Mesendoderm (in vitro differentiated cells): ENCODE measurements at places on chromosomes 16 and 17.

DNA sequence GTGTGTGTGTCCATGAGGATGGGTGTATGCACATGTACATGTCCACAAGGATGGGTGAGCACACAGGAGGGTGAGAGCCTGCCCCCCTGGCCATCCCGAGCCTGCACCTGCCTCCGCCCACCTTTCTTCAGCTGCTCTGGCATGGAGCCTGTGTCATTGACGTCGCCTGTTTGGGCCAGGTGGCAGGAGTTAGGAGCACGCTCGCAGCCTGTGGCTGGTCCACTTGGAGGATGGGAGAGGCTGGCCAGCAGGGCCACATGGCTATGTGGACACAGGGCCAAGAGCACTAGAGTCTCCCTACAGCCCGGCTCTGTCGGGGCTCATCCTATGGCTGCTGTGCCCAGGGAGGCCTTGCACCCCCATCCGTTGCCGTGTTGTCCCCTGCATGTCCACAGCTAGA, 21.4 kb downstream of the BAHCC1 start:
- no peak for DNase-seq
- no peaks in the 10 kb centered on the region for H3K27me3 ChIP-seq
- no peaks in the 10 kb centered on the region for H3K36me3 ChIP-seq
- no peak overlapping the region for H3K27ac ChIP-seq

DNA sequence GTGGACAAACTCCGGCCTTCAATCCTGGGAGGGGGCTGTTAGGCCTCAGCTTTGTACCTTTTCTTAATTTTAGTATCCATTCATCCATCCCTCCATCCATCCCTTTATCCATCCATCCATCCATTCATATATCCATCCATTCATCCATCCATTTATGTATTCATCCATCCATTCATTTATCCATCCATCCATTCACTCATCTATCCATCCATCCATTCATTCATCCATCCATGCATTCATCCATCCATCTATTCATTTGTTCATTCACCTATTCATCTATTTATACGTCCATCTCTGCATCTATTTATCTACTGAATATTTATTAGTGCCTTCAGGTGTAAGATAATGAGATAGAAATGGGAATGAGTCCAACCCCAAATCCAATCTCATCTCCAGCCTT, 26.0 kb upstream of the MMP2 start:
- no peak for DNase-seq
- H3K4me1 ChIP-seq: no peaks in the 10 kb centered on the region
- H3K4me3 ChIP-seq: no peak overlapping the region
- H3K36me3 ChIP-seq: no peaks in the 10 kb centered on the region
- no peaks in the 10 kb centered on the region for H3K27me3 ChIP-seq

GRCh38 chr17:79053251-79053925, 21.2 kb upstream of the ENGASE start:
- no peak overlapping the region for H3K4me3 ChIP-seq
- H3K27ac ChIP-seq: no peak overlapping the region
- no peaks in the 10 kb centered on the region for H3K27me3 ChIP-seq

DNA sequence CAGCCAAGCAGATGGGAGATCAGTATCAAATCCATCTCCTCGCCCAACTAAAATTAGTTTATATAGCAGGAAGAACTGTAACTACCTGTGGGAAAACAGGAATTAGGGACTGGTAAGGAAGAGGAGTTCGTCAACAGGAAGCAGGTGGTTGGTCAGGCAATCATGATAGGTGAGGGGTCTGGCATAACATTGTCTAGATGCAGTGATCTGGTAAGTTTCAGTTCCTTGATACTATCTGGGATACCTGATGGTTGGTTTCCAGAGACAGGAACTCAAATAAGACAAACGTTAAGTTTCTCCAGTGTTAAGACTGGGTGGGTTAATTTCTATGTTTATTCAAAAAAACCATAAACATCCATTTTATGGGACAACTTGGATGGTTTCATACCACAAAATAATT, 53.8 kb downstream of the CEP112 start:
- H3K4me3 ChIP-seq: no peak overlapping the region
- no peaks in the 10 kb centered on the region for H3K27me3 ChIP-seq
- DNase-seq: no peak
- no peak overlapping the region for H3K27ac ChIP-seq

GRCh38 chr16:64225696-64226095, 896.2 kb downstream of the CDH11 start:
- H3K4me3 ChIP-seq: no peak overlapping the region
- H3K27me3 ChIP-seq: no peaks in the 10 kb centered on the region
- H3K27ac ChIP-seq: no peak overlapping the region
- DNase-seq: no peak
- H3K36me3 ChIP-seq: no peaks in the 10 kb centered on the region
- no peaks in the 10 kb centered on the region for H3K4me1 ChIP-seq

GRCh38 chr16:356741-357140, 4.2 kb upstream of the AXIN1 start:
- H3K36me3 ChIP-seq: no peaks in the 10 kb centered on the region
- H3K4me3 ChIP-seq: no peak overlapping the region
- no peak for DNase-seq
- H3K27ac ChIP-seq: no peak overlapping the region
- no peaks in the 10 kb centered on the region for H3K4me1 ChIP-seq

DNA sequence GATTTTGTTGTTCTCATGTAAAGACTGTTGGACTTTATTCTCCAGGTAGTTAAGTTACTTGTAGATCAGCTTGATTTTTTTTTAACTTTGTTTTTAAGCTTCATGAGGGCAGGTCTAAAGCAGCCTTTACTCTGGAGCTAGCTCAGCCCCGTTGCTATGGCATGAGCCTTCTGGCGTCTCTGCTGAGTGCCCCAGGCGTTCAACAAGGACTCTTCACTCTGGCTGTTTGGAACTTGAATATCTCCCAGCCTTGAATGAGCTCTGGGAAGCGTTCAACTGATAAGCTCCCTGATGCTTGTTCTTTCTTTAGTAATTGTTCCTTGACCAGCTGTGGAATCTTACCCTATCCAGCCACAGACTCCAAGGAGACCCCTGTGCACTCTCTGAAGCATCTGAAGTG, 82.3 kb downstream of the GNAO1 start:
- peaks cover 3% of the 10 kb centered on the region for H3K4me1 ChIP-seq
- no peaks in the 10 kb centered on the region for H3K36me3 ChIP-seq
- no peak overlapping the region for H3K4me3 ChIP-seq
- H3K27ac ChIP-seq: no peak overlapping the region
- no peaks in the 10 kb centered on the region for H3K27me3 ChIP-seq

- no peak for DNase-seq
- H3K36me3 ChIP-seq: no peaks in the 10 kb centered on the region
- H3K27me3 ChIP-seq: no peaks in the 10 kb centered on the region
- no peak overlapping the region for H3K27ac ChIP-seq
- no peaks in the 10 kb centered on the region for H3K4me1 ChIP-seq
Measured at GRCh38 chr16:964356-965035, 6.3 kb downstream of the LMF1 start.
